CD4-positive, alpha-beta T cell treated with Interleukin-2 at 100 ng/mL for 4 hours (primary cell): ENCODE measurements at places on chromosomes 5 and 9.

DNA sequence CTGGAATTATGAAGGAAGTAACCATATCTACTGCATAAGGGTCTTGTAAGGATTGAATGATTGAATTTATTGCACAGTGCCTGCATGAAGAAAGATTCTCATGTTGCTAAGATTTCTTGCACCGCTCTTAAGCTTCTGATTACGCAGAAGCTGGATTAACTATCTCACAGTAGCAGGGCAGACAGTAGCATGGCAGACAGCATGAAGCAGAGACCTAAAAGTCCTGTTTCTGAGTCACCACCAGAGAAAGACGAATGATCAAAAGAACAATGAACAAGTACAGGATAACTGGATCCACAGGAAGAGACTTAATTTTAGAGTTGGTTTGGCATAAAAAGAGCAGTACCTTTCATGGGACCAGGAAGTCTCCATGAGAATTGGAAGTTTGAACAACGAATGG, 142.4 kb downstream of the MAPKAP1 start:
- DNase-seq, result no peak

GRCh38 chr5:173680660-173681242, 64.3 kb upstream of the BOD1 start:
- no peak for DNase-seq

DNA sequence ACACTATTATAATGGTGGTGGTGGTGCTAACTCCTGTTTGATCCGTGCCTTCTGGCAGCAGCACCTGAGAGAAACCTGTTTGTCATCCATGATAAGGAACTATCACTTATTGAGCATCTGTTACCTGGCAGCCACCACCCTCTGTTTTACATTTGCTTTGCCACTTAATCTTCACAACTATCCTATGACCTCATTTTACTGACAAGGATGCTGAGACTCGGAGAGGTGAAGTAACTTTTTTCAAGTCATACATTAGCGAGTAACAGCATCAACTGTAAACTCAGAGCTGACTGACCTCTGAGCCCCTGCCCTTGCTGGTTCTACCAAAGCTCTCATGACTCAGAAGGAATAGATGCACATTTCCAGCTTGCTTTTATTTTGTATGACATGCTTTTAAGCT, 81.1 kb downstream of the EGFLAM start:
- DNase-seq, result no peak

DNA sequence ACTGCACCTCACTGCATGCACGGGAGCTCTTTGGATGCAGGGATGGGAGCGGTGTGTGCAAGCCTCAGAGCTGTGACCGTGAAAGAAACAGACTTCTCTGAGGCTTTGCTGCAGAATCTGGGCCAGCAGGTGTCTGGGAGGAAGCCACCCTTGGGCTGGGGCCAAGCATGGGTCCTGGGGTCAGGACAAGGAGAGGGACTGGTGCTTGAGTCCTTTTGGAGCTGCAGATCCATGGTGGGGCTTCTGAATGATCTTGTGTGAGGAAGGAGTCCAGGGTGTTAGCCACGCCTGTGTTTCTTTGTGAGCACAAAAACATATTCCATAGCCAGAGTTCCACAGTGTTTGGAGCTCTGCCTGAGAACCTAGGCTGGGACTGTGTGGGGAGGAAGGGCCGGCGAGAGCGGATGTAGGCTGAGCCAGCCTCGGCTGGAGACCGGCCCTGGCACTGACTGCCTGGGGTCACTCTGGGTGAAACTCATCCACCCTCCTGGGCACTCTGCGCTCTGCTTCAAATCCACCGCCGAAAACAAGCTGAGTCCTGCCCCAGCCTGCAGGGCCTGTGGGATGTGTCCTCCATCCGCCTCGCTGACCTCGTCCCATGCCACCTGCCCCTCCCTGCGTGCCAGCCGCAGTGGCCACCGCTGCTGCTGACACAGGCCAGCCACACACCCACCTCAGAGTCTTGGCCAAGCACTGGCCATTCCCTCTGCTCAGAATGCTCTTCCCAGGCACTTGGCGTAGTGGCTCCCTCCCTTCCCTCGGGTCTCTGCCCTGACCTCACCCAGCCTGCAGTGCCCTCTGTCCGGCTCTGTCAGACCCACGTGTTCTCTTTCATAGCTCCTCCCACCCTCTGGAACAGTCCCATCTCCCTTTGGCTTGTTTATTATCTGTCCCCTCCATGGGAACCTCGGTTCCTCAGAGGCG, 26.7 kb downstream of the ERGIC1 start:
- DNase-seq, result no peak

- no peak for DNase-seq
Measured at GRCh38 chr9:5608298-5609225, 20.3 kb upstream of the RIC1 start.

- DNase-seq, result no peak
Measured at GRCh38 chr9:100515578-100516494, 42.9 kb downstream of the TMEFF1 start.

- DNase-seq, result no peak
Measured at GRCh38 chr5:98963019-98963418, 34.2 kb upstream of the CHD1 start.

DNA sequence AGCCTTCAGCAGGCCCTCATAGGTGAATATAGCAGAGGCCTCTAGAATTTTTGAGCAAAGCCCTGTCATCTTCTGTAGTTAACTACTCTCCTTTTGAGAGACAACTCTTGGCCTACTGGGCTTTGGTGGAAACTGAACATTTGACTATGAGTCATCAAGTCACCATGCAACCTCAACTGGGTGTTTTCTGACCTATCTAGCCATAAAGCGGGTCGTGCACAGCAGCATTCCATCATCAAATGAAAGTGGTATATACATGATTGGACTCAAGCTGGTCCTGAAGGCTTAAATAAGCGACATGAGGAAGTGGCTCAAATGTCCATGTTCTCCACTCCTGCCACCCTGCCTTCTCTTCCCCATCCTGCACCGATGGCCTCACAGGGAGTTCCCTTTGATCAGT, 1115.5 kb downstream of the TAF11L14 start:
- no peak for DNase-seq

- DNase-seq, result no peak
Measured at GRCh38 chr9:27337833-27338526, 41.0 kb upstream of the EQTN start.

GRCh38 chr5:10328323-10328722, 20.6 kb upstream of the CMBL start:
- no peak for DNase-seq

- no peak for DNase-seq
Measured at GRCh38 chr5:71645030-71645429, 57.9 kb downstream of the MCCC2 start.

DNA sequence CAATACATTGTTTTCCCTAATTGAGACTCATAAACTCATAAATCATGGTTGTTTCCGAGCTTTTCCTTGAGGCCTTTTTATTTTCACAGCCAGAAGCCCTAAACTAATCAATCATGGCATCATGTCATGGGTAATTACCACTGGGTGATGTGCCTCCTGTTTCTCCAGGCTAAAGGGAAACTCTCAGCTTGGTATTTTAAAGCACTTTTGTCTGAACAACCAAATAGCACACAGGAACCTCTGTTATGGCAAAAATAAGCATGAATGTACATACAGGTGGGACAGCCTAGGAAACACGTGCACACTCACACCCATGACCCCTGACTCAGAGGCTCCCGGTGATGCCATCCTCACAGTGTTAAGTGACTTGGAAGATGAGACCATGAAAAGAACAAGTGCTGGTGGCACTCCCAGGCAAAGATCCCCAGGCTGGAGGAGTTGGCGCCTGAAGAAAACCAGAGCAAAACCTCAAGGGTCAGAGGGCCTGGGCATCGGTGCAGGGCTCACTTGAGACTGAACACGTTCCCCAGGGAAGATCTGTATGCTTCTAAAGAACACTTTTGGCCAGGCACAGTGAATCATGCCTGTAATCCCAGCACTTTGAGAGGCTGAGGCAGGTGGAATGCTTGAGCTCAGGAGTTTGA, 154.3 kb downstream of the ROR2 start:
- DNase-seq, result no peak

DNA sequence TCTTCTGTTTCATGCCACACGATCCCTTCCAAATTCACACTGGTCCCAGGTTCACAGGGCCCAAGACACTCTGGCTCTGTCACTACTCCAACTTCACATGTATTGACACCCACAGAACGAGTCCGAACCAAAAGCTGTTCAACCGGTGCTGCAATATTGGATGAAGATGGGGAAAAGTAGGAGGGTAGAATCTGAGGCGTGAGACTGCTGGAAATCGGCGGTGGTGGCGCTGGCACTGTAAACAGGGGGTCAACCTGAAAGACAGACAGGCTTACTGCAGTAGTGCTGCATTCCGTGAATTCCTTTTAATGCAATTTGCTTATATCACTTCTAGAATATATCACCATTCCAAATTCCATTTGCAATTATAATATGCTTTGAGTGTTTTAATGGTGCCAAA, 45.4 kb downstream of the ZNF608 start:
- DNase-seq, result no peak

- DNase-seq, result no peak
Measured at GRCh38 chr9:82512728-82513127, 524.2 kb downstream of the SPATA31D1 start.

DNA sequence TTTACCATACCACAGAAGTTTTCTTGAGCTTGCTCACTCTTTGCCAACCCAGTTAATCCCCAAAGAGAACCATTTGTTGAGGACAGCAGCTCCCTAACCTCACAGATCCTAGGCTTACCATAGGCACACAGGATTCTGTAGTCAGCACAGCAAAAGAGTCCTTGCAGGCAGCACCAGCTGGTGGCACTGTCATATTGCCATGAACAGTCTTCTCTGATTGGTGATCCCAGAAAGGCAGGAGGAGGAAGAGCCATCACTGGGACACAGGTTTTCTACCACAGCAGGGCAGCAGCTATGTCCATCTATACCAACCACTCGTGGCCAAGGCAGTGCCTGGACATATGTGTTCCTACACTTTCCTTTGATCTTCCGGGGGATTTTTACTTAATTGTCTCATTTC, 297.1 kb upstream of the CD180 start:
- no peak for DNase-seq

GRCh38 chr9:83405759-83406158, 132.4 kb downstream of the FRMD3 start:
- no peak for DNase-seq

DNA sequence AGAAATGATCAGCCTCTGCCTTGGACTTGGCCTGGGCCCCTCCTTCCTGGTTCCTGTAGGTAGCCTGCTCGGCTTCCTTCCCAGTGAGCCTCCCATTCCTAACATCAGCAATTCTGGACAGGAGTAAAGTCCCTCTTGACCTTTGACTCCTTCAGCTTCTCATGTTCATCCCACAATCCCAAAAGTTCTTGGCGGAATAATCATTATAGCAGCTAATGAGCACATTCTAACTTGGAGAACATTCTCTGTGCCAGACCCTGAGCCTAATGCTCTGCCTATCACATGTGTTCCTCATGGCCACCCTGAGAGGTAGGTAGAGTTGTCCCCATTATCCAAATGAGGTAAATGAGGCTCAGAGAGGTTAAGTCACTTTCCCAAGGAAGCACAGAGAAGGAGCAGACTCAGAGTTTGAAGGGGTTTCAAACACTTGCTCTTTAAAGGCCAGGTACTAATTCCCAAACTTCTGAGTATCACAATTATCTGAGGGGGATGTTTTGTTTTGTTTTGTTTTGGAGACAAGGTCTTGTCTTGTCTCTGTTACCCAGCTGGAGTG, 21.2 kb downstream of the SWI5 start:
- no peak for DNase-seq

DNA sequence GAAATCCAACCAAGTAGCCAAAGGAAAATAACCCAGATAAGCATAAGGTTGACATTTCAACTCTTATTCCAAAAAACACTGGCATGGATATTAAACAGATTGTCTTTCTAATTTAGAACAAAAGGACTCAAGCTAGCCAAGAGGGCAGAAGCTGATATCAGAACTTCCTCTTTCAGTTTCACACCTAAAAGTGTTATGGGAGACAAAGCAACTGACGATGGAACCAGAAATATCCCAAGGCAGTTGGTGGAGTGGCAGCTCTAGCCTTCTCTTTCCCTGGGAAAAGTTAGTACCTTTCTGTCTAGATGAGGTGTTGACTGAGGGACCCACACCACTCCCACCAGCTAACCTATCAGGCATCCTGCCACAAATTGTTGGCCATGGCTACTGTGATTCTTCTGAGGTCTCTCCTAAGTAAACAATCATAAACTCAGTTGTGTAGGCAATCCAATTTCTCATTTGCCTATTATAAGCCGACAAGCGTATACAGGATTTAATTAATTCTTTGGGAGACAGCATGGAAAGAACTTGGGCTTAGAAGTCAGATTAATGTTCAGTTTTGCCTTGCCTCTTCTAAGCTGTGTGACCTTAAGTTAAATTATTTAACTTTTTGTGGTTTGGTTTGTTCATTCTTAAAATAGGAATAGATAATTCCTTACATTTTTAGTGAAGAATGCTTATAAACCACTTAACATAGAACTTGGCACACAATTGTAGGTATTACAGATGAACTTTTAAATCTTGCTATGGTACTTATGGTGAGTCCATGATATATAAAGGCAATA, 110.9 kb upstream of the ADAMTSL1 start:
- DNase-seq, result no peak

DNA sequence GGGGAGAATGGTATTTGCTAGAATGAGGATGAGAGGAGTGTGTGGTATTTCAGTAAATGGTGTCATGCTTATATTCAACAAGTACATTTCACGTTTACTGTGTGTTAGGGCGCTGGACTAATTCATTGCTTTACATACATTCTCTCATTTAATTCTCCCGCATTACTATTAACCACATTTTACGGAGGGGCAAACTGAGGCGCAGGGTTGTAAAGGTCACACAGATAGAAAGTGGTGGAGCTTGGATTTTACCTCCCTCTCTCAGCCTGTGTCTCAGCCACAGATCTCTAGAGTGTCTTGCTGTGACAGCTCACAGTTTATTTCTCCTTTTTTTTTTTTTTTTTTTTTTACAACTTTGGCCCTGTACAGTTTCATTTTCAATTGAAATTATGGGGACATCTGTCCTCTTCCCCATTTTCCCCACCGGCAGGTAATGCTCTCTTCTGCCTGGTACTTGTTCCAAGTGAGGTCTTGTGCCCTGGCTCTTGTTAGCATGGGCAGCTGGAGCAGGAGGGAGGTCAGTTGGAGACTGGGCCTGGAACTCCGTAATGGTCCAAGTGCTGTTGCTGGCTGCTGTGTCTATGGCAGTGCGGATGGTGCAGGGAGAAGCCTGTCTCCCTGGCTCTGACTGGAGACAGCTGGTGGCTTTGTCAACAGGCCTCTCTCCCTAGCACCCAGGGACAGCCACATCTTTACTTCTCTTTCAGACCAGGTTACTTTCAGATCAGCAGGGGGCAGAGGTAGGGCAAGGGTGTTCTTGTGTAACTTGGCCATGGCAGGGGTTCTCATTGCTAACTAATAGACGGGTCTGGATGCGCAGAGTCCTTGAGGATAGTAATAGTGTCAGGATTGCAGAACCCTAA, 20.5 kb upstream of the NDST1 start:
- DNase-seq, result no peak

DNA sequence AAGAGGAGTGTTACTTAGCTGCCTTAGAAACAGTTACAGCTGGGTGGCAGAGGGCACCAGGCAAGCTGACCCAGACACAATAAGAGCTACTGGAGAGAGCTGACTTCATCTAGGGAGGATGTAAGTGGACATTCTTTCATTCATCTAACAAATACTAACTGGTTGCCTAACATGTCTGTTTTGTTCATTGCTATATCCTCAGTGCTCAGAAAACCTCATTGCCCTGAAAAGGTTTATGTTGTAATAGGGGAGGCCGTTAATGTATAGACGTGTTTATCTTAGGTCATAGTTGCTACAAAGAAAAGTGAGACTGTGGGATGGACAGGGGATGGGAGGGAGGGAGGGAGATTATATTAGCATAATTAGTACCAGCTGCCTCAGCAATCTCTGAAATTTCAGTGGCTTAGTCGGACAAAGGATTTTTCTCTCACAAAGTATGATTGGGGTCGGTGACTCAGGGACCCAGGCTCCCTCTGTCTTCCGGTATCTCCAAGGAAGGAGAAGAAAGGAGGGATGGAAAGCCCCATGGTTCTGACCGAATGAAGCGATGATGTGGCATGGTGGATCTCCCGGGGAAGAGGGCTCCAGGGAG, 2.6 kb upstream of the SNX18 start:
- DNase-seq, result no peak
